Stimulated activated CD4-positive, alpha-beta T cell treated with anti-CD3 and anti-CD28 coated beads, Interleukin-4, amount 100 ng/mL, for 24 hours (primary cell): ENCODE measurements at places on chromosomes 5 and 9.

DNA sequence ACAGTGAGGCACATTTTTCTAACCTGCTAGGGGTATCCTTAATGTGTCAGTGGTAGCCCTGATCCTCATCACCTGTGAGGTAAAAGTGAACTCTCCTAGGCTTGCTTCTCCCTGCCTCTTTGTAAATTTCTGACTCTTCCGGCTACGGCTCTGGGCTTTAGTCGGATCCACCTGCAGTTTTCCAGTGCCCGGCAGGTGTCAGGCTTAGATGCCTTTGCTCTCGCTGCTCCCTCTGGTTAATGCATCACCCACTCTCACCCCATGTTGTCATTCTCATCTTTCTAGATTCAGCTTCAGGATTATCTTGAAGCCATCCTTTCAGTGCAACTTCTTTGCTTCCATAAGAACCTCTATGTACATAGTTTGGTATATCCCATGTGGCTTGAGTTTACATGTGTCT is 3.6 kb downstream of the CEP78 start:
- DNase-seq, result no peak

DNA sequence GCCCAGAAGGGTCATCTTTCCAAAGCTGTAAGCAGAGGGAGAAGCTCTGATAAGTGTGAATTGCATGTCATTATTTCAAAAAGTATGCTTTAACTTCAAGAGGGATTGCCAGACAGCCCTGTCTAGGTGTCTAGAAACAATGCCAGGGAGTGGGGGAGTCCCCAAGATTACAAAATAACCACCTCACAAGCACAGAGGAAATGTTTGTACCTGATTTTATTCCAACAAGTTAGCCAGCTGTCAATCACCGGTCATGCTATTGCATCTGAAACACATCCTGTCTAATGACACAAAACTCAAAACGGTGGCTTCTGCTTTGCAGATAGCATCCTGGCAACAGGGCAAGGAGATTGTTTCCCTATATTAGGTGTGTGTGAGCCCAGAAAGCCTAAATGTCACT is 154.2 kb upstream of the WWC1 start:
- DNase-seq, result no peak

GRCh38 chr9:116099821-116100220 is 53.8 kb upstream of the PAPPA start:
- DNase-seq, result no peak

- DNase-seq, result no peak
Observed at GRCh38 chr9:107158321-107158720, 124.8 kb upstream of the RAD23B start.

DNA sequence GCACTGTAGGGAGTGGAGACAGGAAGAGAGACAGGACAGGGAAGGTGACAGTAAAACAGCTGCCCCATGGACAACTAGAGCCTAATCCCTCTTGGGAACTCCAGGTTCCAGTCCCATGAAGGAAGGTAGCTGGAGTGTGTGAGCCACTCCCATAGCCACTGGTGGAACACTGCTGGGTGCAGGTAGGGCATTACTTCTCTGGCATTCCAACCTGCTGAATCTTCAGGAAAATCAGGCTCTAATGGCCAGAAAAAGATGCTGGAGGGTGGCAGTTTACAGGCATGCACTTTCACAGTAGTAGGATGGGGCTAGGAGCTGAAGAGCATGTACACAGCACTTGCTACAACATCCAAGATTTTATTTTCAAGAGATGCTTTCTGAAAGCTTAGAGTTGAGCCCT is 259.4 kb downstream of the AUH start:
- DNase-seq, result no peak

DNA sequence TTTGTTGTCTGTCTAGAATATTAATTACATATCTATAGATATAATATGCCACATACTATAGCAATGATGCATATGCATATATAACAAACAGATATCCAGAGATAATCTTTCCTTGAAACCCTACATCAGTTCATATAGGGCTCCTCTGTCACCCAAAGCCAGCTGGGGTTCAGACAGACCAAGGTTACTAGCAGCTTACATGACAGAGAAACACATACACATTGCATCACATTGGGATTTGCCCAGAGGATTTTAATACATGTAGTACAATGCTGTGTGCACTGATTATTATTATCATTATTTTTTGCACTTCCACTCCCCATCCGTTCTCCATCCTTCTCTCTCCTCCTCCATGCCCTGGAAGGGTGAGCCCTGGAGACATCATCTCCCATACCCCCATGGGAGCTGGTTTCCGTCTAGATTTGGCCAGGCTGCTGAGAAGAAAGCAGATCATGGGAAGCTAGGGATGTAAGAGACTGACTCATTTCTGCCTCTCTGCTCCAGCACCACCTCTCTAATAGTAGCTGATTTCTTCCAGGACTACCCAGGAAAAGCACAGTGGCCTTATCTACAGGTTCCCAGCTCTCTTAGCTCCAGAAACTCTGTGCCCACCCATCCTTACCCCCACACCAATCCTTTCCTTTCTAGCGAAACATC is 23.3 kb downstream of the FST start:
- DNase-seq, result no peak

GRCh38 chr5:142432961-142433360 is 108.1 kb upstream of the SPRY4 start:
- DNase-seq, result peak; percentile 44

- DNase-seq, result no peak
Observed at GRCh38 chr9:123065196-123065595, 31.7 kb downstream of the GPR21 start.

GRCh38 chr9:20538956-20539355 is 83.3 kb downstream of the MLLT3 start:
- DNase-seq, result no peak

- DNase-seq, result no peak
Observed at GRCh38 chr5:57569601-57570000, 87.0 kb upstream of the ACTBL2 start.

DNA sequence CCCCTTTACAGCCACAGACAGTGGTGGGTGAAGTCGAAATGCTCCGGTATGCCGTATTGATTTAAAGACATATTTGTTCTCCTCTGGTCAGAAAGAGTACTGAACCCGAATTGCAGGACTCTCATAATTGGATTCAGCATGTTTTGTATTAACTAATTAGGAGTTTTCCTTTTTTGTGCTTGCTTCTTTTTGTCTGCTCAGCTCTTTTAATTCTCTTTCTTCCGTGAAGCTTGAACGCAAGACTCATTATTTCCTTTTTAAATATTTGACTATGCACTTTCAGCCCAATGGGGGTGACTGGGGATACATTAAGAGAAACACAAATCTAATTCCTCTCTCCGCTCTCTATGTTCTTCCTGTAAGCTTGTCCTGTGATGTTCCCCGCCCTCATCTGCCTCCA is 246.6 kb upstream of the IRX2 start:
- DNase-seq, result no peak

GRCh38 chr5:1002836-1003235 is 5.8 kb upstream of the NKD2 start:
- no peak for DNase-seq

DNA sequence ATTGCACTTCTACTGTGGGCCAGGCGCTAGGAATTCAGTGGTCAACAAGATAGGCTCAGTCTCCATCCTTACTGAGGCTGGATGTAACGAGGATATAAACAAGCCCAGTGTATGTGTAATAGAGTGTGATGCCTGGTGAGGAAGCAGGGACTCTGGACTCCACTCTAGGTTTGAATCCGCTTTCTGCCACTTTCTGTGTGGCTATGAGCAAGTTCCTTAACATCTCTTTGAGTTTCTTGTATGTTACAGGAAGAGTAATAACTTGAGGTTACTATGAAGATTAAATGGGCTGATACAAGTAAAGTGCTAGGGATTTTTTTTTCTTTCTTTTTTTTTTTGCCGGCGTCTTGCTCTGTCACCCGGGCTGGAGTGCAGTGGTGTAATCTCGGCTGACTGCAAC is 12.4 kb downstream of the DOCK2 start:
- DNase-seq, result peak; percentile 34

GRCh38 chr9:17509701-17510100 is 69.2 kb upstream of the SH3GL2 start:
- DNase-seq, result no peak

GRCh38 chr9:16869882-16870595 is 431 bp downstream of the BNC2 start:
- no peak for DNase-seq

DNA sequence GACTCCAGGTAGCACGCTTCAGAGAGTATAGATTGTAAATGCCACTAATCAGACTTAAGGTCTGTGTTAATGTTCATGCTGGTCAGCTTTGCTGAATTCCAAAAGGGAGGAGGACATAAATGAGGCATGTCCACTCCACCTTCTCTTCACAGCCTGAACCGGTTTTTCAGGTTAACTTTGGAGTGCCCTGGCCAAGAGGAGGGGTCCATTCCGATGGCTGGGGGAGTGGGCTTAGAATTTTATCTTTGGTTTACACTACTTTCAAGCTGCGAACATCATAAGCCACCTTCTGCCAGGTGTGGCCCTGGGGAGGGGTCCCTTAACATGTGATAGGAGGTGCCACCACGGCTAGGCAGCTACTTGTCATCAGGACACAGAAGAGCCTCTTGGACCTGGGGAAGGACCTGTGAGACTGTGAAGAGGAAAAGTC is 24.2 kb downstream of the ABO start:
- no peak for DNase-seq

DNA sequence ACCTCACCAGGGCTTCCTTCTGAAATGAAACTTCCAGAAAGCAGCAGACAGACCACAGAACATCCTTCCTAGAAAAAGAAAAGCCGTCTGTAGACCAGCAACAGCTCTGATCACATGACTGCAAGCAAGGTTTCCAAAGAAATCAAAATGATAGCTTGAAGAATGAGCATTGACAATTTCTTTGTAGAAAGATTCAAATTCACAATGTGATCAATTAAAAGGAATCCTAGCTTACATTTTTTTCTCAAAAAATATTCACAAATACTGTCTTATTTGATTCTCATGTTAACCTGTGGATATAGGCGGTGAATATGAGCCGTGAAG is 144.9 kb downstream of the MTX3 start:
- DNase-seq, result no peak

DNA sequence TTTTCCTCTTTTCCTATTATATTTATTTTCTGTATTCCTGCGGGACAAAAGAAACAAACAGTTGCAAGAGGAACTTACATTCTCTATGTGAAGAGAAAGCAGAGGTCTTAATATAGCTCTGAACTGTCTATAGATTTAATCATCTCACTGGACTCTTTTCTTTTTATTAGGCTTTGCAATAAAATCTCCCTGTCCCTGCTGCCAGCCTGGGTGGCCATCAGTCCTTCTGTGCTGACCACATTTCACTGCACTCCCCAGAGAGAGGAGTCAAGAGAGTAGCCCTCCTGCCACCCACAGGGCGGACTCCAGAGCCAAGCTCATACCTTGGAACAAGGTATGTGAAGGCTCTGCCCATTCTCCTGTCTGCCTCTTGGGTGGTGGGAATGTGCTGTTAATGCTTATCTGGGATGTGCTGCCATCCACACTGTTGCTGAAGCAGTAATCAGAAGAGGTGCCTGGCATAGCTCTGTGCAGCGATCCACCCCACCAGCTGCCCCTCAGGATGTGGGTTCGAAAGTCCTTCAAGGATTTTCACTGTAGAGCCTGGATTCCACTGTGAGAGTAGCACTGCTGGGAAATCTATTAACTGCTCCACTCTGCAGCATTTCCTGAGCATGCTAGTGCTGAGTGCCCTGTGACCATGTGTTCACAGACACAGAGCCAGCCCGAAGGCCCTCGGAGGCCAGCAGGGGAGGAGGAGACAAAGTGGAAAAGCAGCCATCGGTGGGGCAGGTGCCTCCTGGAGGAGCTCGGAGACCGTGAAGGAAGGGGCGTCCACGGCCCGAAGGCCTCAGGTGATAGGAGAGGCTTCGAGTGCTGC is 334.6 kb downstream of the MED10 start:
- DNase-seq, result no peak

DNA sequence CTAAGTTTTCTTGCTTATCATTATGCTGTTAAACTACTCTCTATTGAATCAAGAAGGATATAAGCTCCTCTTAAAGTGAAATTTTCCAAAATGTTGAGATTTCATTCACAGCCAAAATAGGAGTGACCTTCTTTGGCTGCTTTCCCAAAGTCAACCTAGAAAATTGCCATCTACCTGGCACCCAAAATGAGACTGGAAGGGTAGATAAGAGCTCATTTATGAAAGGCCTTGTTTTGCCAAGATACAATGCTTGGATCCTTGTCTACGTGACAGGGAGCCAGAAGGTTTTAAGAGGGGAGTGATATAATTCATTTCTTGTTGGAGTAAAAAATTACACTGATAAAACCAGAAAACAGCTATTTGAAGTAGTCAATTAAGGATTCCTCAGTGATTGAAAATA is 287.1 kb downstream of the IZUMO3 start:
- DNase-seq, result no peak

- DNase-seq, result no peak
Observed at GRCh38 chr5:176646707-176647029, 616 bp upstream of the TSPAN17 start.

DNA sequence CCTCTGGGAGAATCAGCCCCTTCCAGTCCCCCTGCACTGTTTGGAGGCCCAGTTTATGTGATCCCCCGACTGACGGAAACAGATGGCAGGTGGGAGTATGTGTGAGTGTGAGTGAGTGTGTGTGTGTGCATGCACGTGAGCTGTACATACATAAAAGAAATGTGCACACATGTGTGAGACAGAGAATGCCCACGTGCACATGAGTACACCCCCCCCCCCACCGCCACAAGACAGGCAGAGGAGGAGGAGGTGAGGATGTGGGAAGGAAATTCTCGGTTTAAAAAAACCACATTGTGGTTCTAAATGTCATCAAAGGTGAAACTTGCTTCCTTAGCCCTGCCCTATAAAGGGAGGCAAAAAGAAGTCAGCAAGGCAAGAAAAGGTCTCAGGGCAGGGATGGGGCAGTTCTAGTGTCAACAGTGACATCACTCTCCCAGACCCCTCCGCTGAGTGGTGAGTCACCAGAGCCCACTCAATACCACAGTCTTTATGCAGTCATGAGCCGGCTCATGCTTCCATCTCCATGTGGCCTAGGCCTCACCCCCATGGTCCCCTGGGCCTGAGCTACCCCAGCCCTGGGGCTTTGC is 79.2 kb upstream of the HSPA9 start:
- DNase-seq, result peak; percentile 79

DNA sequence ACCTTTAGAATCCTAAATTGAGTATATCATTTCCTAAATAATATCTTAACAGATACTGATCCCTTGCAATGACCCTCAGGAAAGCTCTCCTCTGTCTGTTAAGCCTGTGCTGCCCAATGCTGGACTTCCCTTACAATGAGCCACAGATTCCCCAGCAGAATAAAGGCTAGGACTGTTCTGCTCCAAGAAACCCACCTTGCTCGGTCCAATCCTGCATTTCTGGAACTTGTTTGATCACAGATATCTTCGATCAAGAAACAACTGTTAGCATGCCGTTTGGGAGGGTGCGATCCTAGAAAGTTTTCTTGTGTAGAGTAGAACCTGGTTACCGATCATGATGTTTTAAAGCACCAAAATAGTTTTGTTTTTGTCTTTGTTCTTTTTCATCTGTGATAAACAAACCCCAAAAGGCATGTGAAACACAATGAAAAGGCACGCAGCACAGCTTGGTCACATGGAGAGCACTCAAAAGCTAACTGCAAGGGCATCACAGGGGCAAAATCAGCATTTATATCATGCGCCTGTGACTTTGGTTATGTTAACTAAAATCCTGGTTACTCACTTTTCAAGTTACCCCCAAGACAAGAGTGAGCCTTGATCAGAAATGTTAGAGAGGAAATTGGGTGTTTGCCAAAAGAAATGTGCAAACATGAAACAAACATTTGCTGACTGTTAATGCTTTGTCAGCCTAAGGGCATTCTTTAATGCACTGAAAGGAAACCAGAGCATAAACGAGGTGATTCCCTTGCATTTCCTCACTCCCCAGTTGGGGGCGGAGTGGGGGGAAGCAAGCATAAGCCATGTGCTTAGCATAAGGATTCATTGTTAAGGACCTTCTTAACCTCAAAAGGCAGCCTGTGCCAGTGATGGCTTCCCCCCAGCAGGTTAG is 61.9 kb upstream of the ADAMTS16 start:
- DNase-seq, result no peak
